ENCODE measurements at places on chromosomes 16 and 17.
A peak's percentile ranks its signal among the peaks of the same experiment; 100 is the strongest.

- DNase-seq = no peak
Measured at GRCh38 chr16:74667255-74667700, 601 bp upstream of the RFWD3 start.

DNA sequence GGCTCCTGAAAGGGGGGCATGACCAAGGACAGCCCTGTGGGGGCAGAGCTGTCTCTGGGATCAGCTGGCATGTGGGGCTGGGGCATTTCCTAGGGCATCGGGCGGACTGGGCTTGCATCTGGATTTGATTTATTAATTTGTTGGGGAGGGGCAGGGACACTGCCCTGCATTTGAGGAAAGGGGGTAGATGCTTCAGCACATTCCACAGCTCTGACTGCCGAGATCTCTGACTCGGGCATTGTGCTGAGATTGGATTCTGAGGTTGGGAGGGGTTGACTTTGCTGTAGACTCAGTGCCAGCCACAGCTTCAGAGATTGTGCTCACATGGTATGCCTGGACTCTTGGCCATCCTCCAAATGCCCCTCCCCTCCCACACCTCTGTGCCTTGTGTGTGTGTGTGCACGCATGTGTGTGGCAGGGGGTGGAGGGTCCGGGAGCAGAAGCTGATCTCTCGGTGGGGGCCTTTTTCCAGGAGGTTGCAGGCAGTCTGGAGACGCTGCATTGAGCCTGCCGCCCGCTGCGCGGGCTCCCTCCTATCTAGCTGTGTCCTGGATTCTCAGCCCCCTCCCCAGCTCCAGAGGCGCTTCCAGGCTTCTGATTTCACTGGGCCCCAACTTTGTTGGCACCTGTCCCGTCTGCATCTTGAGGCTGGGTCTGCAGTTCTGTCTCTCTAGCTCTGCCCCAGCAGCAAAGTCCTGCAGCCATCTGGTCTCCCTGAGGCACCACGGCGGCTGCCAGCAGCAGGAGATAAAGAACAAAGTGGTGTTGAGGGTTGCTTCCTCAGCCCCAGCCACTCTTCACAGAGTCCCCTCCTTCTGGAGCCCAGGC, 14.9 kb downstream of the IGFBP4 start:
- DNase-seq = peak; percentile 64

- DNase-seq = no peak
Measured at GRCh38 chr17:2400474-2400866, 390 bp downstream of the MNT start.

GRCh38 chr17:82492643-82493225, 26.8 kb upstream of the FOXK2 start:
- peak; percentile 51 for DNase-seq

DNA sequence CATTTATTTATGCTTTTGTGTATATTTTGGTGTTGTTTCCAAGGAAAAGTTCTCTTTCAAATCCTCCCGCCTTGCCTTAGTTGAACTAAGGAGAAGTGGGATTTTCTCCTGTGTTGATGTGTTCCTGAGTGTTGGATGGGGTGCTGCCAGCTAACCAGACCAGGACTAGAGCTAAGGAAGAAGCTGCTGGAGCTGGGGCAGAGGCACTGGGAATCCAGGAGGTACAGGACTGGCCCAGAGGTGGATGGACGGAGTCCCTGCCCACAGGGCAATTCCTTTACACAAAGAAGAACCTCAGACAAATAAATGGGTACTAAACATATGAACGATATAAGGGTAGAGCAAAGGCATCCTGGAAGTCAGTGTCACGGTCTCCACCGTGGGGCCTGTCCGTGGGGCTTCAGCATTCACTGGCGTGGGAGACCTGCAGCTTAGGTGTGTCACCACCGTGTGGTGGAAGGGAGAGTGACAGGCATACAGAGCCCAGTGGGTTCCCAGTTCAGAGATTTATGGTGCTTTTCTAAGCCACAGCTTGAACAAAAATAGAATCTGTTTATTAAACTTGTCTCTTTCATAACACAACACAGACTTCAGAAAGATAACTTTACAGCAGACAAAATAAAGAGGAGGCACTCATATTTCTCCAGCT, 270.7 kb downstream of the NTN1 start:
- DNase-seq = no peak

- no peak for DNase-seq
Measured at GRCh38 chr17:50113624-50114320, 16.2 kb downstream of the SAMD14 start.

DNA sequence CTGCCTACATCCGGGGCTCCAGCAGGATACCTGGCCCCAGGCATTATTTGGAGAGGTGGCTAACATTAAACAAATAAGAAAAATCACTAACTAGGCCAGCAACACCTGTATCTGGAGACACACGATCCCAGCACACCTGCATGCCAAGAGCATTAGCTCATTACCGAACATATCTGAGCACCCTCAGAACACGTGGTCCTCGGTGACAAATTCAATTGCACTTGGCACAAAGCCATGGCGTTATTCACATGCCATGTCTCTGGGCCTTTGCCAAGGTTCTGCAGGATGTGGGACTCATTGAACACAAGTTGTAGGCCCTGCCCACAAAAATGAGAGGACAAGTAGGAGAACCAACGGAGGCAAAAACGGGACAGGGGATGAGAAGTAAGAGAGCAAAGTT, 552.3 kb downstream of the TOX3 start:
- peak; percentile 68 for DNase-seq
